ENCODE measurements at places on chromosomes 16 and 17.
A peak's percentile ranks its signal among the peaks of the same experiment; 100 is the strongest.

DNA sequence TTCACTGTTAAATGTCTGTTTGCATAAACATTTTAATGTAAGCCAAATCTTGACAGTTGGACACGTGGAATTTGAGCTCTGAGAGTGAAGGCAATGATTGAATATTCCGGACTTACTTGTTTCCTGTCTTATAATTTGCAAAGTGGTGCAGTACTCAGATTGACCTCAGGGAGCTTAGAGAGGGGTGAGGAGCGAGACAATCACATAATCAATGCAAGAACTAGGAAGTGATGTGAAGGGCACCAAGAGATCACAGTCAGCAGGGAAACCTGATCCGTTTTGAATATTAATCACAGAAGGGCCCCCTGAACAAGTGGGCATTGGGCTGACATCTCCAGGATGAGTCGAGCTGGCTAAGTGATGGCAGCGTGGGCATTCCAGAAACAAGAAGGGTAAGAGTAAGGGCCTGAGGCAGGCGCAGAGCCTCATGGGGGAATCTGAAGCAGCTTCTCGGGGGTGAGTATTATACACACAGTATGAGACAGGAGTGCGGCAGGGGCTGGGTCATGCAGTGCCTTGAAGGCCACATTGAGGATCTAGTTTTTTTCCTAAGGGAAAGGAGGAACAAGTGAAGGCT lies 26.1 kb downstream of the TEX2 start:
- no peak for DNase-seq

GRCh38 chr17:28511858-28512461 lies 5.8 kb downstream of the FOXN1 start:
- no peak for DNase-seq

- peak; percentile 97 for DNase-seq
These were observed at the start of gene C1QBP for GRCh38 chr17:5438716-5439445. C1QBP (minus strand) TSS chr17:5439155; CDS start chr17:5439073, 82 bp downstream.

GRCh38 chr17:83012868-83013778 lies 66.3 kb upstream of the METRNL start:
- DNase-seq: no peak

GRCh38 chr16:80113873-80114574 lies 426.8 kb upstream of the DYNLRB2 start:
- DNase-seq: no peak

DNA sequence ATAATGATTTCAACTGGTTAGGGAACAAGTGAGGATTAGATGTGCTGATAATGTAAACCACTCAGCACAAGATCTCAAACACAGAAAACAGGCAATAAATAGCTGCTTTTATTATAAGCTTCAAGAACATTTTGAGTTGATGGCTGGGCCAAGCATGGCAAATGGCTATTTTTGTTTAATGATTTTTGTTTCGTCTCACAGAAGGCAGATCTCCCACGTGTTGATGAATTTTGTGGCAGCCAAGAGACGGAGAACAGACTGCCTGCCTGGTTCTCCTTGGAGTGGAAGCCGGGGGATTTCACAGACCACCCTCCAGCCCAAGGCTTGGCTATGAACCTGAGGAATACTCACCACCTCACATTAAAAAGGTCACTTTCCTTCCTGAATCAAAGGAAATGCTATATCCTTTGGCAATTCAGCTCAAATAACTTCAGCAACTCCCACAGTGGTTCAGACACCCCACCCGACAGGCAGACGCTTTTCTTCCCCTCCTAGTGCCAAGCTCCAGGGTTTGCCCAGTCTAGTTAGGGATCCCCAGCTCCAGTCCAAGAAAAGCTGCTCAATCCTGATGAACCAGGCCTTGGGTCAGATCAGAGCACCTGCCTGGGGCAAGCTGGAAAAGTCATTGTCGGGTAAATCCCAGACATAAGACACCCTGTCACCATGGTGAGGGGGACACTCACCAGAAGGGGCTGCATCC lies 593.5 kb downstream of the TOX3 start:
- no peak for DNase-seq

DNA sequence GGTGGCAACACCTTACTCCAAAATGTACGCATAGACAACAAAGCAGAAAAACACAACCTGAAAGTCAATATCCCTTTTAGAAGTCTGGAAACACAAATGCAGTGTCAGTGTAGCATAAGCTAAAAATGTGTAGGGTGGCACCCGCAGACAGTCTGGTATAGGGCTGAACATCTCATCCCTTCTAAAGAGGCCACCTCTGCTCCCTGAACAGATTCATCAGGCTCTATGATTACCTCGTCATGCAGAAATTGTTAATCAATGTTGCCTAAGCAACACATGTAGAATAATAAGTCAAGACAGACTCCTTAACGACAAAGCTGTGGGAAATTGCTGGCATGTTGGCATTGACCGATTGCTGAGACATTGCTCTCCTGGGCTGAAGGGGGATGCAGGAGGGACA lies 33.3 kb upstream of the ERCC4 start:
- DNase-seq: no peak

GRCh38 chr16:77794586-77794985 lies 6.2 kb downstream of the VAT1L start:
- DNase-seq: no peak

DNA sequence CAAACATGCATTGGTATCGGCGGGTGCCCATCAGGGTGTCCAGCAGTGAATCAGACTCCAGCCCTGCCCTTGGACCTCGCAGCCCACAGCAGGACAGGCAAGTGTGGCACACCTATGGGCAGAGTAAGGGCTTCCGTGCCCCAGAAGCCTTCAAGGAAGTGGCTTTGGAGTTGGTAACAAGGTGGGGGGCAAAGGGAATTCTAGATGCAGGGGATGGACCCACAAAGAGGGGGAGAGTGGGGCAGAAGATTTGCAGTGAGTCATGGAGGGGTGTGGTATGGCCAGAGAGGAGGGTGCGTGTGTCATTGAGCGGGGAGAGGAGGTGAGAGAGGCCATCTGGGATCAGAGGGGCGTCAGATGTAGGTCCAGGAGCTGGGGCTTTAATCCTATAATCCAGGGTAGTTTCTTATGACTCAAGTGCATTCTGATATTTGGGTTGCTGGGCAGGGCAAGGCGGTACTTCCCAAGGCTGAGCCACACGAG lies 8.5 kb upstream of the SPNS2 start:
- no peak for DNase-seq

DNA sequence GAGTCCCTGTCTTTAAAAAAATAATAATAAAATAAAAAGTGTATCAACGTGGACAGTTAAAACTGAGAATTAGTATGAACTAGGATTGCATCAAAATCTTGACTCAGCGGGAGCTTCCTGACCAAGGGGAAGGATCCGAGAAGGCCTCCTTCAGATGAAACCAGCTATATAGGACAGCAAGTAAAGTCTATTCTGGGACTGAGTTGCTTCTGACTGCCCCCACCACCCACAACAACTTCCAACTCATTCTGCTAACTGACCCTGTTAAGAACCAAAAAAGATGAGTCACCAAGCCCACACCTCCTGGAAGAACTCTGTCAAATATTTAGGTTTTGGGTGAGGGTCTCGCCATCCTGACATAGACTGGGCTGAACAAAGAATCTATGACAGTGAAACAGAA lies 24.9 kb downstream of the MPP3 start:
- DNase-seq: no peak

DNA sequence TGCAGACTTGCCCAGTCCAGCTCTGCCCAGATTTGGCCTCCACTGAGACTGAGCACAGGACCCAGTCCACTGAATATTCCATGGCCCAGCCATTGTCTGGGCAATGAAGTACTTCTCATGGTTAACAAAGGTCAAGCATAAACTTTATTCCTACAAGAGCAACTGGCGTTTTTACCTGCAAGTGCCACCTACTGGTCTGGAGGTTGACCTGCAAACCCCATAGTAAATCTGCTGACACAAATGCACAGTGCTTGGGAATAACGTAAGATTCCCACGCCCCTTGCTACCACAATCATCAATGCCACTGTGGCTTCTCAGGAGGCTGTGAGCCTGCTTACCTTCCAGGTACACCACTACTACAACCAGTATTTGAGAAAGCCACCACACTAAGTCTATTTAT lies 170.2 kb downstream of the CEP112 start:
- no peak for DNase-seq

GRCh38 chr16:86027373-86028126 lies 128.6 kb downstream of the IRF8 start:
- DNase-seq: no peak

DNA sequence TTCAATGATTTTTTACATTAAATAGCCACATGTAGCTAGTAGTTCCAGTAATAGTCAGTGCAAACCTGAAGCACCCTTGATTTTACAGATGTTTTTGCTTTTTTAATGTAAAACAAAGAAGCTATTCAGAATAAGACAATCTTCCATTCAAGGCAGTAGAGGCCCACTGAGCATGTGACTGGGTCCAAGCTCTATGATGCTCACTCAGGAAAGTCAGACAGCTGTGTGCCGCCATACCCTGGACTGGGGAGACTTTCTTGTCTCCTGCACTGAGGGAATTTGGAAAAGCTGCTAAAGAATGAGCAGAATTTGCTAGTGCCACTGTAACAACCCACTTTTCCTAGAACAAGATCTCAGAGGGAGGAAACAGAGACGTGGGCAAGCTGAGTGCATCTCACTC lies 11.5 kb downstream of the CENPN start:
- DNase-seq: no peak

- no peak for DNase-seq
These were observed 16.7 kb downstream of the CCR7 start for GRCh38 chr17:40548491-40548981.

DNA sequence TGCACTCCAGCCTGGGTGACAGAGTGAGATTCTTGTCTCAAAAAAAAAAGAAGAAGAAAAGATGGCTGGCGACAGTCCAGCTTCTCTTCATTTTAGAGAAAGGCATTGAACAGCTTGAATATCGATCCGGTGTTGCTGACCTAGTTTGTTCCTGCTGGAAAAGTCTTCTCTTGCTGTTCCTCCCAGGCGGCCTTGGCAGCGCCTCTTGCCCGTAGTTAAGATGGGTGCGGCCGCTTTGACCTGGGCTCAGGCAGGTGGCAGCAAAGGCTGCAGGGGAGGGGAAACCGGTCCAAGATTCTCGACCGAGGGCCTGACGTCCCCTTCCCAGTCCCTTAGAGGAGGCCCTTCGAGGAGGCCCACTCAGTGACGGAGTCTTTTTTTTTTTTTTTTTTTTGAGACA lies 3.8 kb upstream of the ZNF764 start:
- no peak for DNase-seq

DNA sequence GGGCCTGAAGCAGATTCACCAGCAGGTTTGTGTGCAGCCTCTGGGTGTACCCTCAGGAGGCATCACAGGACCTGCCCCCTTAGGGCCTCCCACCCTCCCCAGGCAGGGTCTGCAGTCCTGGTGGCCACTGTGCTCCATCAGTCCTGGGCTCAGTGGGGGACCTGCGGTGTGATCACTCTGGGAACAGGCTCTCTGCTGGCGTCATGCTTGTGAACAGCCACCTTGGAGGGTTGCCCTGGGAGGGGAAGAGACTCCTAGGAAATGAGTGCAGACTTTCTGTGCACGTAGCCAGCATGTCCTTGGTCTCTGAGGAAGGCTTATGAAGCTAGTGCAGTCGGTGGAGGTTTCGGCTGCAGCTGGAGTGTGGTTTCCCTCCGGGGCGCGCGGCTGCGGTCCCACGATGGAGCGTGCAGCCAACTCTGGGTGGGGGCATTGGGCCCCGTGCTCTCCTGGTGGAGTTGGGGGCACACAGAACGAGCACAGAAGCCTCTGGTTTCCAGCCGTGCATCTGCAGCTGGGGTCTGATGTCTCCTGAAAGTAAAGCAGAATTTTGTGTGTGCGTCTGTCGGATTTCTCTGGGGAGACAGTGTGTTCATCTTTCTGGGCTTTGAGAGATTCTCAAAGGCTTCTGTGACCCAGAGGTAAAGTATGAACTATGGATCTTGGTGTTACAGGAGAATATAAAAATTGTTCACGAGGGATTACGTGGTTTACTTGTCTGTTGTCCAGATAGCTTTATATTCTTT lies 68.1 kb upstream of the ZNF750 start:
- no peak for DNase-seq

- DNase-seq: no peak
These were observed 88.5 kb downstream of the KCNJ12 start for GRCh38 chr17:21464611-21465021.

DNA sequence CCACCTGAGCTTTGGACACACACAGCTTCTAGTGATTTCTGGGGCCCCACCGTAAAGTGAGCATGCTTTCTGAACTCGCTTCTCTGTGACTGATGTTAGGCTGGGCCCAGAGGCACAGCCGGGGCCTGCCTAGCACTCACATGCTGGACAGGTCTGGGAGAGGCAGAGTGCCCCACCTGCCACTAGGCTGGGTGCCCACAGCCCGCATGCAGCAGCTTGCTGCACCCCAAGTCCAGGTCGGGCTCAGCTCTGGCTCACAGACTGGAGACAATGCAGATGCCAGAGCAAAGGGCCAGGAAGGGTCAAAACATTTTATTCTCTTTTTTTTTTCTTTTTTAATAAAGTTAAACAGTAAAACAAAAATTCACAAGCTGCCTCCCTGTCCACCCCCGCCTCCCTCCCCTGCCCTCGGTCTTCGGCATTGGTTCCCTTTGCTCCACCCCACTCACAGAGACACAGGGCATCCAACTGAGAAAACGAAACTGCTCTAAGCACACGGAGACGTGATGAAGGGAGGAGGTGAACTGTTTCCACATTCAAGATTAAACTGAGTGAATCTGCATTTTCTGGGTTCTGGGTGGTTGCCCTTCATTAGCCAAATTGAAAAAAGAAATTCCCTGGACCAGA lies 9.7 kb downstream of the CNP start:
- no peak for DNase-seq

GRCh38 chr16:50365791-50366575 lies 2.8 kb downstream of the BRD7 start:
- no peak for DNase-seq

DNA sequence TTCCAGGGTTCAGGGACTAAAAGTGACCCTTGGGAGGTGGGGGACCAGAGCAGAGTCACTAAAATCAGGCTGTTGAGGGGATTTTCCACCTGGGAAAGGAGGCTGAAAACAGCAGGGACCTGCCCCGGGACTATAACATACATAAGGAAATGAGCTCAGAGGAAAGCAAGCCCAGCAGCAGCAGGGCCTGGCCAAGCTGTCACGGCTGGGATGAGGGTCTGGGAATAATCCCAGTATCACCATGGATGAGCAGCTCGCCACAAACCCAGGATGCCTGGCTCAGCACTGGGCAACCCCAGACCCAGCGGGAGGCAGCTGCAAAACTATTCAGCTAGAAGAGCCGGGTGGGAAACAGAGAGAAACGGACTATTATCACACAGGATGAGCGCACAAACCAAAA lies 72.4 kb downstream of the RPH3AL start:
- DNase-seq: no peak

- no peak for DNase-seq
These were observed 50.0 kb upstream of the TOB1 start for GRCh38 chr17:50916026-50916707.

GRCh38 chr17:65813306-65813705 lies 251.9 kb upstream of the AXIN2 start:
- DNase-seq: no peak

GRCh38 chr16:50616386-50616785 lies 64.7 kb downstream of the SNX20 start:
- no peak for DNase-seq

Data from activated T-cell treated with anti-CD3 and anti-CD28 coated beads, Interleukin-2, amount 50 U/mL, for 48 hours (primary cell).